ENCODE measurements at places on chromosomes 2 and 18.

- DNase-seq = peak; percentile 4
These were observed 593.3 kb upstream of the FANCL start for GRCh38 chr2:58834404-58834803.

DNA sequence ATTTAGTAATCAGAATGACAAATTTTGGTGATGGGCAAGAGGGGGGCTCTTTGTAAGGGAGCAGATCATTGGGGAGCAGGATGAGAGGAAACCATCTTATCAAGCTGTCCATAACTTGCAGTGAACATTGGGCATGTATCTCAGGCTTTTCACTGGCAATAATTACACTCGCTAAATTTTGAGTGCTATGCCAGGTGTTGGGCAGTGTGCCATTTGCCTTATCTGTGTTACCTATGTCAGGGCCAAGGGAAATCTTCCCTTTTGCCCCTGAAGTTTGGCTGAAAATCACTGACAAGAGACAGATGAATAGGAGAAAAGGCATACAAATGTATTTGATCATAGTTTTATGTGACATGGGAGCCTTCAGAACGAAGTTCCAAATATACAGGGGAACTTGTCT lies 39.0 kb downstream of the NOSTRIN start:
- no peak for DNase-seq

DNA sequence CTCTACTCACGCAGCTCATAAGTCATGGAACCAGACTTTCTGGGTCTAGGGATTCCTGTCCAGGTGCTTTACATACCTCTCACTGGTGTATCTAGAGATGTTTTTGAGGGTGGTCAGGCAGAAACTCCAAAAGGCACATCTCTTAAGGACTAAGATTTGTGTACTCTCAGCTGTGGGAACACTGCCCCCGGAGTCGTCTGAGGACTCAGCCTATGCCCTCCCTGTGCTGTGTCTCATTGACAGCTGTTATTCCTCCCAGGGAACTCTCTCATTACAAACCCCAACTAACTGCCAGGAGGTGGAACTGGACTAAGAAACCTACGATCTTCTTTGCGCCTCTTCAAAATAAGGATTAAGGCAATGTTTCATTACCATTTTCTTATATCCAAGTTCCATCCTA lies 293.9 kb upstream of the DLGAP1 start:
- no peak for DNase-seq

GRCh38 chr2:222301053-222301795 lies 2.4 kb upstream of the PAX3 start:
- no peak for DNase-seq

- peak; percentile 24 for DNase-seq
These were observed 758.0 kb upstream of the ZEB2 start for GRCh38 chr2:145277922-145278321.

- DNase-seq = no peak
These were observed 146.1 kb downstream of the SEPTIN10 start for GRCh38 chr2:109467701-109468100.

- DNase-seq = peak; percentile 82
These were observed at the start of gene RRM2 for GRCh38 chr2:10122500-10123280. TSS of gene RRM2 (plus strand) at chr2:10122739. CDS start at chr2:10122799, 60 bp downstream.

DNA sequence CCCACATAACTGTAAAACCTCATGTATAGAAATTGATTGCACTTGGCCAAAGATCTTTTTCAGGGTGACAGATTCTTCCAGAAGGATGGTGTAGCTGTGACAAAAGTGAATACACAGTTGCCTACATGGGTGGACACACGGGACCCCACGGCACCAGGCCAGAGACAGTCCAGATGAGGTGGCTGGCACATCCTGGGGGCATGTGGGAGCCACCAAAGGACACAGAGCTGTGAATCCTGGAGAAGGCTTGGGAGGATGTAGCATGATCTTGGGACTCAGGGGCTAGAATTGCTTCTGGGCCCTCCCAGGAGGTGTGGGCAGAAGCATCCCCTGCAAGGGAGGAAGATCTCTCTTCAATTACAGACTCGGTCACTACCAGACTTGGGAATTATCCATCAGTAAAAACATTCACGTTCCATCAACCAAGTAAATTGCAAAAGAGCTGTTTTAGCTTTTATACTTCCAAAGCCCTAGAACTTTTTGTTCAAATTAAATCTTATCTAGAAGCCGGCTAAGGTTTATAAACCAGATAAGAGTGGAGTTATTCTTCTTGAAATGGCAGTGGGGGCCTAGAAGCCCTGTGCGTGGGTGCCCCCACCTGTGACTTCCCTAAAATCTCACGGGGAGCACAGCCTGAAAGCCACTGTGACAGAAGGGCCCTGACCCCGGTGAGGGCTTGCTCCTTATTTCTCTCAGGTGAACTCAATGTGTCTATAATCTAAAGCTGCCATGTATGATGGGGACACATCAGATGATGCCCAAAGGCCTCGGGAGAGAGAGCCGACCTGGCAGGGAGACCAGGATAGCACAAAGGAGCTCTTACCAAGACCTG lies 81.7 kb downstream of the SEPTIN10 start:
- DNase-seq = no peak

DNA sequence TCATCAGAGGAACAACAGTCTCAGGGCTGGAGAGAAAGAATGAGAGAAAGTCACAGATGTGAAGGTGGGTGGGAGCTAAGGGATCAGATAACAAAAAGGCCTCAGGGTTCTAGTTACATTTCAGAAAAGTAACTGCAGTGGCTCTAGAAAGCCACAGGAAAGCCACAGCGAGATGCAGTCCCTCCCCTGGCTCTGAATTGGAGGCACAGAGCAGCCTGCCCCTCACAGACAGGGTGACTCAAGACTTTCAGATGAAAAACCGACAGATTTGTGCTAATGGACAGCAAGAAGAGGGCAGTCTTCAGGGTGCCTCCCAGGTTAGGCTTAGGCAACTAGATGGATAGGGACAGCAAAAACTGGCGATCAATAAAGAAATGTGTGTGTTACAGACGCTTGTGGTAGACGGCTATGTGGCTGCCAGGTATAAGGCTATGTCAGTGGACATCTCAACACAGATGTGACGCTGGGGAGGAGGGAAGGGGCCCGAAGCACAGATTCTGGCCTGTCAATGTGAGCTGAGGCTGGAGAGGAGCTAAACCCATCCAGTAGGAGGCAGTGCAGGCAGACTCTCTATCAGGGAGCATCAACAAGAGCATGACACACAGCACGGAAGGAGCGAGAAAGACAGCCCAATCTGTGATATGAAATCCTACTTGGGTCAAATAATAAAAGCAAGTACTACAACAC lies 26.2 kb downstream of the UNC50 start:
- DNase-seq = no peak

DNA sequence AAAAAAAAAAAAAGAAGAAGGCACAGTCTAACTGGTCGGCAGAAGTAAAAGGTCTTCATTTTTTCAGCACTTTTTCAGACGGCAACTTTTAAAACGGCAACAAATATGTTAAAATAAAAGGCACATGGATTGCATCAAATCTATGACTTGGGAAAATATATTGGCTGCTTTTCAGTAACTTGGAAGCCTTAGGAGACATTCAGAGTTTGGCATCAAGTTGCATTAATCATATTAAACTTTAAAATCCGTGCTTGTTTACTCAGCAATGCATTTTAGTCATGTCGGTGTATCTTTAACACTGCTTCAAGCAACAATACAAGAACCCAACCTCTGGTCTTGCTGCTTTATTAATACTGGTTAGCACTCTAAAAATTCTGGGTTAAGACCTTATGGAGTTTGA lies 111.1 kb downstream of the MEP1B start:
- no peak for DNase-seq

DNA sequence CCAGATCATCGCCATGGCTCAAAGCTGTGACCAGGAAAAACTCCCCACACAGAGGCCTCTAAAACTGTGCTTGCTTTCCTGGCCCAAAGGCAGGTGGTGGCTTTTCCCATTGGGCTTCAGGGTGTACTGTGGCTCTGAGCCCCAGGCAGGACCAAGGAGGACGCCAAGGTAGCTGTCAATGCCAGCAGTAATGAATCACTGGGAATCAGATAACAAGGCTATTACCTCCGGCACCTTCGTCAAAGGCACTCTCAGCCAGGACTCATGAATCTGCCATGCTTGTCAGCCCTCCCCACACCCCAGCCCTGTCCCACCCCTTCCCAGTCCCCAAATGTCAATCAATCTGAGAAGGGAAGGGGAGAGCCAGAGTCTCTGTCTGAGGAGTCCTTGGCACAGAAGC lies 27.9 kb upstream of the EN1 start:
- DNase-seq = no peak

DNA sequence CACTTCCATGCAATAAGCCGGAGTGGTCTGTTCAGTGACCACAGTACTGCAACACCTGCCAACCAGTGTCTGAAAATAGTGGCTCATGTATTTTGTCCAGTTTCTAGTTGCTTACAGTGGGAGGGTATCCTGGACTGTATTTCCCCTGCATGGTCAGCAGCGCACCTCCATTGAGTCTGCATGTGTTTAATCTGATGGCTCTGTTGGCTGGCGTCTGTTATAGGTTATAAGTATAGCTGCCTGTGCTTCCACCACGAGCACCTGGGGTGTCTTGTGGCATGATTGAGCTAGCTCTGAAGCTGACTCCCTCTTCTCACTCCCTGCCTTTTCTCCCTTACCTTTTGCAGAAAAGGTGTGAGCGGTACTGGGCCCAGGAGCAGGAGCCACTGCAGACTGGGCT lies 12.9 kb downstream of the PTPN18 start:
- no peak for DNase-seq

GRCh38 chr2:160324161-160324800 lies 124.2 kb upstream of the ITGB6 start:
- no peak for DNase-seq

- DNase-seq = no peak
These were observed 74.6 kb downstream of the ARL6IP6 start for GRCh38 chr2:152792974-152793373.

- no peak for DNase-seq
These were observed 419.8 kb downstream of the SETBP1 start for GRCh38 chr18:45100321-45101105.

DNA sequence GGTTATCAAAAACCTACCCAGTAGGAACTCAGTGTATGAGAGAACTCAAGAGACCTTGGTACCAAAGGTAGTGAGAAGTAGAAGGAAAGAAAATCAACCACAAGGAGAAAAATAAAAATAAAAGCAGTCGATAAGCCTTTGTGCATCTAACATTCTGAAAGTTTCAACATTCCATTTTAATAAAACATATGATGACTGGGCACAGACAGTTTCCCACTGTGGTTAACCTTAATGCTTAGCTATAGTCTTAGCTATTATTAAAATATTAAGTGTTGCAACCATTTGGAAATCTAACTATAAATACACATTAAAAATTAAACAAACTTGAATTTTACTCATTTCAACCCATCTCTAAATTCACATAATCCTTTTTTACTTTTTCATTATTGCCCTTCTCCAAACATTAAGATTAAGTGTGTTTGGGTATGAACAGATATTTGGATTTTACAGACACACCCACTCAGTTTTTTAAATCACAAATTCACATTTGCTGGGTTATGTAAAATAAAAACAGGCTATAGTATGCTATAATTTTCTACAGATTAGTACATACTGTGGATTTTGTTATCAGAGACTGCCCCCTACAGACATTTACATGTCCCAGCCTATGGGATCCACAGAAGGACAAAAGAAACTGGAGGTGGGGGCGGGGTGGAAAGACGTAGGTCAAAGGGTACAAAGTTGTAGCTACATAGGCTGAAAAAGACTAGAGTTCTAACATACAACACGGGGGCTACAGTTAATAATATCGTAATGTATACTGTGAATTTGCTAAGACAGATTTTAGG lies 32.8 kb downstream of the SRBD1 start:
- no peak for DNase-seq

DNA sequence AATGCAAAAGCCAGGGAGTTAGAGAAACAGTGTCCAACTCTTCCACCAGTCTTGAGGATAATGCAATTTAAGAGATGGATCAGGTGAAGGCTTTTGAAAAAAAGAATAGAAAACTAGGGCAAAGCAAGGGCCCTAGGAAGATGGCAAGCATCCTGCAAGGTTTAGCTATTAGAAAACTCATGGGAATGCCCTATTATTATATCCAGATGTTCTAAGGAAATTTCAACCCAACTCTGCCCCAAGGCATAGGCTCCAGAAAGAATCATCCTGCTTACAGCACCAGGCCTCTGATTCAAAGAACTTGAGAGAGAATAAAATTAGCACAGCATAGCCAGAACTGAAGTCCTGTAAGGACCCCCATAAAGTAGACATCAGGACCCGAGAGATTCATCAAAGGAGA lies 68.1 kb downstream of the EN1 start:
- DNase-seq = no peak

DNA sequence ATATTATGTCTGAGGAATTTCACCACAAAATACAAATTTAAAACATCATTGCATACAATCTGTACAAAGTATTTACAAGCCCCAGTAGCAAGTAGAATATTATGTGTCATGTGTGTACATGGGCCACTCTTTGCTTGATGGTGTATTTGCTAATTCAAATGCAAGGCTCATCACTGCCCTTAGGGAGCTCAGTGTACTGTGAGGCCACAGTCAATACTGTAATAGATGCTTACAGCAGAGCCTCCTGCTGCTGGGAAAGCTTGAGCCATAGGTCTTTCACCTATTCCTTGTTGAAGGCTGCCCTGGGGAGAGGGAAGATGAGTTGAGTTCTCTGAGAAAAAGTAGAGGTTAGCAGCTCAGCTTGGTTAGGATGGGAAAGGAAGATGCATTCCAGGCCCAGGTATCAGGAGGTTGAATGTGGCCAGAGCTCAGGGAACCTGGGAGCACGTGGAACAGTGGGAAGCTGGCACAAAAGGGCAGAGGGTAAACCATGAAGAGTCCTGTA lies 189.6 kb downstream of the LRP1B start:
- DNase-seq = no peak

- no peak for DNase-seq
These were observed 33.9 kb upstream of the GALNT3 start for GRCh38 chr2:165827921-165828276.

- no peak for DNase-seq
These were observed 127.4 kb downstream of the ARHGEF4 start for GRCh38 chr2:130963849-130964793.

DNA sequence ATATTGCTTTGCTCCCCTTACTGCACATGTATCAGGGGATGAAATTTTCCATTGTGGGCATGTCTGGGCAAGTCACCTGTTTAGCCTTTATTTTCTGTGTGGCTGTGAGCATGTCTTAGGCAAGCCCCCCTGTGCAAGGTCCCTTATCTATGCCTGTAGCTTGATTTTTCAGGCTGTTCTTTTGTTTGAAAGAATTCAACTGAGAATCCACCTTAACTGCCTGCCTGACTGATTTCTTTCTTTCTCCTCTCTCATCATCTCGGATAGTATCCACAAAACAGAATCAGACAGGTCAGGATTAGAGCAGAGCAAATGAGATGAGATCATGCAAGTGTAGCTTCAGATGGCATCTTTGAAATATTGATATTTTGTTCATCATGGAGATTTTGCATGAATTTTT lies 1147.5 kb upstream of the ACVR2A start:
- DNase-seq = no peak
